Left forelimb (tissue), 1 donor: ENCODE measurements at places on chromosomes 5 and 9.

GRCh38 chr5:67806654-67807438 lies 408.7 kb upstream of the PIK3R1 start:
- no peak for DNase-seq

DNA sequence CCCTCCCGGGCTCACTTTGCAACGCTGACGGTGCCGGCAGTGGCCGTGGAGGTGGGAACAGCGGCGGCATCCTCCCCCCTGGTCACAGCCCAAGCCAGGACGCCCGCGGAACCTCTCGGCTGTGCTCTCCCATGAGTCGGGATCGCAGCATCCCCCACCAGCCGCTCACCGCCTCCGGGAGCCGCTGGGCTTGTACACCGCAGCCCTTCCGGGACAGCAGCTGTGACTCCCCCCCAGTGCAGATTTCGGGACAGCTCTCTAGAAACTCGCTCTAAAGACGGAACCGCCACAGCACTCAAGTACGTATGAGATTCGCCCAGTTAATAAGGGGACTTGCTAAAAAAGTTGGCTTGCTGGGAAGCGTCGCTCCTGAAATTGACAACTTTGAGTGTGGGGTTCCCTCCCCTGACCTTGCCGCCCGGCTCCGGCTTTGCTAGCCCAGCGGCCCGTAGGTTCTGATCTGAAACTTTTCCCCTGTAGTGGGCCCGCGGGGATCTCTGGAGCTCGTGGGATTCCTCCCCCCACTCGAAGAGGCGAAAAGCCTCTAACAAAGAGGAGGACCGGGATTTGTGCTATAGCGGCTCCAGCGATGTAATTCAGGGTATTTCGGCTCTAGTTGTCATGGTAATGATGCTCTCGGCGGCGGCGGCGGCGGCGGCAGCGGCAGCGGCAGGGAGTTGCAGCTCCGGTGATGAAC lies 572 bp downstream of the NR4A3 start:
- peak; percentile 80 for DNase-seq

GRCh38 chr9:88387036-88387551 lies 1.1 kb upstream of the SPIN1 start:
- DNase-seq, result no peak

- no peak for DNase-seq
Measured at GRCh38 chr9:127931092-127931881, 710 bp upstream of the PIP5KL1 start.

DNA sequence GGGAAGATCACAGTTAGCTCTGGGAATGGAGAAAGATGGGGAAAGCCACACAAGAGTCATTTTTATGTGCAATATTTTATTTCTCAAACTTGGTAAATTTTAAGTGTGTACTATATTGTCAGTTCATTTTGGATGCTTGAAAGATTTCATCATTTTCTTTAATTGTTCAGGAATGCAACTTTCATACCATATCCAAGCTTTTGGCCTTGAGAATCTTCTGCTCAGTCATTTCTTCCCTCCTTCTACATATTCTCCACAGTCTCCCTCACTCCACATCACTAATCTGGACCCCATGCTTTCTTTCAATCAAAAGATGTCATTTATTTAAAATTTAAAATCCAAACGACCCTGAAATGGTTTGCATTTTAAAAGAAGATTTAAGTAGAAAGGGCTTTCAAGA lies 135.4 kb downstream of the FAM114A2 start:
- no peak for DNase-seq

GRCh38 chr5:56346741-56347535 lies 113.8 kb upstream of the ANKRD55 start:
- no peak for DNase-seq

DNA sequence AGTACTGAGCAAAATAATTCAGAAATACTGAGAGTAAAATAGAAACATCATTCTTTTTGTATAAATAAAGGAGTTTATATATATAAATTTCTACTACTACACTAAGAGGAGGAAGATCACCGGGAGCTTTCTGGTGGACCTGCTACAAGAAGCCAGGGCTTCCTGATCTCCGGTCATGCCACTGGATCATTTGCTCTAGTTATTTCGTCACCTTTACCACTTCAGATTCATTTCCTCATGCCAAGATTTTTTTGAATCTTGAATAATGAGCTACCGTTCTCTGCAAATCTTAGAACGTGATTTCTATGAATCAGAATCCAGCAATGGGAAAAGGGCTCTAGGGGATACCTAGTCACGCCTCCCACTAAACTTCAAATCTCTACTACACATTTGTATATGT lies 51.9 kb upstream of the TBC1D9B start:
- no peak for DNase-seq
